ENCODE measurements at places on chromosomes 2 and 18.

DNA sequence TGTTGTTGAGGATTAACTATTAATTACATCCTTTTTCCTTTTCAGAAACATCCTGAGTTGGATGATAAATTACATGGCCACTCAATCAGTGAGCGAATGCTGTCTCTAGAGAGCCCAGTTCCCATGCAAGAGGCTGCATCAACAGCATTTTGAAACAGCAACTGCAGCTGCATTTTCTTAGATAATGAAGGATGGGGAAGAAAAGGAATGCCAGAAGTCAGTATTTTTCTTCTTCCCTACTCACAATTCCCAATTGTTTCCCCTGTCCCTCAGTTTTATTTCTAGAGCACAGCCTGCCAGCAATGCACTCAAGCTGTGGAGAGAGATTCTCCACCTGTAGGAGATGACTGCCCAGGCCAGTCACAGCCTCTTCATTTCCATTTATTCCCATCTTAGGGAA is 6.9 kb downstream of the SCN7A start:
- no peak for DNase-seq

DNA sequence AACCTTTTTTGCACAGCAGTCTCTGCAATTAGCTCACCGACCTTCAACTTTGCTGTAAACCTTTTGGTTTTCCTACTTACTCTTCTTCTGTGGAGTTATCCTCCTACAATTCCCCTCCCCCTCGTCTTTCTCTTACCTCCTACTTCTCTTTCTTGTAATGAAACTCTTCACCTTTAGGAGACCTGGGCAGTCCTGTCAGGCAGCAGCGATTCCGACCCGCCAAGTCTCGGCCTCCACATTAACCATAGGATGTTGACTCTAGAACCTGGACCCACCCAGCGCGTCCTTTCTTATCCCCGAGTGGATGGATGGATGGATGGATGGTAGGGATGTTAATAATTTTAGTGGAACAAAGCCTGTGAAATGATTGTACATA is 8.3 kb downstream of the TBR1 start:
- DNase-seq: no peak

- DNase-seq: no peak
Observed at GRCh38 chr2:125983364-125983763, 672.6 kb upstream of the GYPC start.

DNA sequence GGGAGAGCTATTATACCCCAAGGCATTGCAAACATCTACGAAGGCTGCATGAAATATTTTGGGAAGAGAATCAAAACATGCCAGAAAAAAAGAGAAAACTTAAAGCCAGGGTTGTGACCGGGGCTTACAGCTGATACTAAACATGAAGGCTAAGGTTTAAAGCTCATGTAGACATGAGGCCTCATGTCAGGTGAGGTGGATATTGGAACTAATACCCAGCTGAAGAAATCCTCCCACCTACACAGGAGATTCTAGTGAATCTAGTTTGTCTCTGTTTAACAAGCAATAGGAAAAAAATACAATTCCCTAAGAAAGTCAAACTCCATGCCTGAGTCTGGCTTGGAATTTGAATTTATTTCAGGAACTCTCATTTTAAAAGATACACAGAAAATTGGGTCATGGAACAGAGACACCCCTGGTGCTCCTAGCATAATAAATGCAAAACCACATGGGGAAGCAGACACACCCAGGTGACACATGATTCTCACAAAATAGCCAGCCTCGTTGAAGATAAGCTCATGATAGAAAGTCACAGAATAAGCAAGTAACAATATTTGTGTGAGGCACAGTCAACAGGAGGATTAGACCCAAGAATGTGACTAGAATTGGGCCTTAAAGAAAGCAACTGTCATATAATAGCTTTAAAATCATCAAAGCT is 42.2 kb downstream of the UPP2 start:
- DNase-seq: no peak

DNA sequence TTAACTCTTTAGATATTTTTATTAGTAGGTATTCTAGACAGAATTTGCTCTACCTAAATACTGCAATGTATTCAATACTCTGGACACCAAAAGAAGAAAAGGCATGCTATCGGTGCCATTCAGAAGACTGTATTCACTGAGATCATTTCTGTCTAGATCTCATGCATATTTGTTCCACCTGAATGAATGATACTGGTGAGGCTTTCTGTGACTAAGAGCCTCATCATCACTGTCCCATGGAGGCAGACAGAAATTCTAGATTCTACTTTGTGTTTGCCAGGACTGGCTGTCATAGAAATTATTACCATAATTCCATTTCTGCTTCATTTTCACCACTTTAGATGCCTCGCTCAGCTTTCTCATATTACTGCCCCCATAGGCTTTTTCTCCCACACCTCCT is 340.7 kb downstream of the MBD2 start:
- DNase-seq: no peak

Measured in NCI-H1092 (cell line).